Activated T-cell treated with anti-CD3 and anti-CD28 coated beads, Interleukin-2, amount 50 U/mL, for 72 hours (primary cell): ENCODE measurements at places on chromosomes 11 and 22. TPM values are rescaled to one million over a fixed set of nuclear protein-coding genes. Genes with fewer than 3 reads are reported as not detected.
A peak's percentile ranks its signal among the peaks of the same experiment; 100 is the strongest.

DNA sequence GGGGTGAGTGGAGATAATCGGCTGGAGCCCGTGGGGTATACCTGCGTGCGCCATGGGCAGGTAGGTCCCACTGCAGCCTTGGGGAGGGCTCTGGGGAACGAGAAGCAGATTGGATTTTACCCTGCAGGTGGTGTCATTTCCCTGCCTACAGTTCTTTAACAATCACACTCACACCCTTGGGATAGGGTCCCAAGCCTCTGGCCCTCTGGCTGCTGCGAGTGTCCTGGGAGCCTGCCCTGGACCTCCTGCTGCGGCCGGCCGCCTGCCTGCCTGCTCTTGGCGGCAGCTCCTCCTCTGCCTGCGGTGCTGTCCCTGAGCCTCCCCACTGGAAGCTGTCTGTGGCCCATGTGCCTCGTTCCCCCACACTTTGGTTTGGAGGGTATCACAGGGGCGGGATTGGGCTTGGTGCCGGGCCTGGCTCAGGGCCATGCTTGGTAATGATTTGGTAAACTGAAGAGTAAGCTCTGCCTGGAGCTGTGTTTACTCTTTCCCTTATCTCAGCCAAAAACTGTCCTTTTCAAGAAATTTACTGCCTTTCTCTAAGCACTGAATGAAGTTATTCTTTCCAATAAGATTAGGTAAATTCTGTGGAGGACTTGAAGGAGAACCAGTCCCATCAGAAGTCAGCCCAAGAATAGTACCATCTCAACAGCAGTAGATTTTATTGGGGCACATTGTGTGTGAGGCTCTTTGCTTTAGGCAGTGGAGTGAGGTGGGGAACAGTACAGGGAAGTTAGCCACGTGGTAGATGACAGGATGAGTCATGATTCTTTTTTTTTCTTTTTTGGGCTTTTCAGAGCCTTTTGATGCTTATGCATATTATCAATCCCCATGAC, 53.7 kb downstream of the TBC1D22A start:
- H3K27me3 ChIP-seq, result no peaks in the 10 kb centered on the region
- peaks cover 25% of the 10 kb centered on the region for H3K4me1 ChIP-seq
- H3K36me3 ChIP-seq, result peaks cover 10% of the 10 kb centered on the region
- no peak overlapping the region for H3K27ac ChIP-seq

DNA sequence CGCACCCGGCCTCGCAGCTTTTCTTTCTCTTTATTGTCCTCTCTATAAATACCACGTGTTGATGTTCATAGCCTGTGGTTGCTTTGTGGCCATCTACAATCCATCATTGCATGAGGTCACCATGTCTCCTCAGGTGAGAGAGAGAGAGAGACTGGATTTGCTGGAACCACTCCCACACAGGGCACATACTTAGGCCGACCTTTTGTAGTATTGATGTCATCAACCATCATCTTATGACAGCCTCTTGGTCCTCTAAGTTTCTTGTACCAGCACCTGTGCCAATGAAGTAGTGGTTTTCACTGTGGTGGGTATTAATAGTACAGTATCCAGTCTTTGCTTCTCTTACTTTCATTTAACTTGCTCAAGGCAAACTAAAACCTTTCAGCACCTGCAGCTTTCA, 22.8 kb upstream of the P2RY6 start:
- H3K27ac ChIP-seq, result no peak overlapping the region
- DNase-seq, result no peak
- H3K27me3 ChIP-seq, result no peaks in the 10 kb centered on the region
- no peak overlapping the region for H3K4me3 ChIP-seq
- peaks cover 4% of the 10 kb centered on the region for H3K4me1 ChIP-seq
- H3K36me3 ChIP-seq, result no peaks in the 10 kb centered on the region

- peaks cover 7% of the 10 kb centered on the region for H3K27me3 ChIP-seq
- DNase-seq, result no peak
- H3K4me1 ChIP-seq, result peaks cover 20% of the 10 kb centered on the region
- H3K4me3 ChIP-seq, result no peak overlapping the region
- no peak overlapping the region for H3K27ac ChIP-seq
Observed at GRCh38 chr11:64726867-64727530, 4.0 kb upstream of the NRXN2 start.

Gene CRYBA4
- total RNA-seq, result 0.63 TPM

DNA sequence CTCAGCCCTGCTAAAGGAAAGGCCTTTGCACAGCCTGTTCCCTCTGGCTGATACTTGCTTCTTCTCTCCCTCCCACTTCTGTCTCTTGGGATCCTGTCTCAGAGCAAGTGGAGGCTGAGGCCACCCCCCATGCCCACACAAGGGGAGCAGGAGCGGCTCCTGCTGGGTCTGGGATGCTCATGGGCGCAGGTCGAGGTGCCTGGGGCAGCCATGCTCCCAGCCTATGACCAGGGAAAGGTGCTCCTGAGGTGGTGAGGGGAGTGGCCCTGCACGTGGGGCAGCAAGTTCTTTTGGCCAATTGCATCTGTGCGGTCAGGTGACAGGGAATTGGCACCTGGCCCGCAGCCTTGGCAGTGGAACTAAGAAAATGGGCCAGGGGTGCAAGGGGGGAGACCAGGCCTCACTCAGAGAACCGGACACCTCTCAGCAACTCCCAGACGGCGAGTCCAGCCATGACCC, 1.5 kb downstream of the MAPK11 start:
- H3K27ac ChIP-seq, result no peak overlapping the region
- no peaks in the 10 kb centered on the region for H3K27me3 ChIP-seq
- H3K4me3 ChIP-seq, result peak overlapping the region; percentile 61
- peaks cover 15% of the 10 kb centered on the region for H3K4me1 ChIP-seq
- no peak for DNase-seq
- H3K36me3 ChIP-seq, result no peaks in the 10 kb centered on the region

Gene TMPRSS13
- total RNA-seq, result 3.2 TPM

DNA sequence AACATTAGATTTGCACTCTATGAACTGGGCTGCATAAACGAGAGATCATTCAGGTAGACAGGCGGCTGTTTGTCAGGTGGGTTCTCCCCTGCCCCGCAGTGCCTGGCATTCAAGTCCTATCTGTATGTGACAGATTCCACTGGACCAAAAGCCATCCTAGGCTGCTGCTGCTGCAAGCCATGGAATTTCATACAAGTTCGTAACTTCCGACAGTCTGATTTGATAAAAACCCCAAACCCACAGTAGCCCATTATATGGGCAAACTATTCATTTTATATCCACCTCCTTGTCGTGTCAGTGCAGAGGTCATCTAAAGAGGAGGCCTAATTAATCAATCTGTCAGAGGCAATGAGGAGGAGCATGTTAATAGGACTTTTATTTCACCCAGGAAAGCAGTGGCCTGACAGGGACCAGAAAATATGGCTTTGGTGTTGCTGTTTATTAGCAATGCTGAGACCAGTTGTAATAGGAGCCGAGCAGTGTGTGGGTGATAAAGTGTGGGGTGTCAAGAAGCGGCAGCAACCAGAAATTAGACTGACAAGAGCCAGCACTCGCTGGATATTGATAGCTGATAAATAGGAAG, 124.2 kb downstream of the ARL14EP start:
- H3K27ac ChIP-seq, result no peak overlapping the region
- H3K4me1 ChIP-seq, result no peaks in the 10 kb centered on the region
- no peaks in the 10 kb centered on the region for H3K36me3 ChIP-seq
- H3K27me3 ChIP-seq, result no peaks in the 10 kb centered on the region

Gene SLC22A9
- total RNA-seq, result not detected

Gene PGA5
- not detected for total RNA-seq

- H3K4me3 ChIP-seq, result no peak overlapping the region
- no peak overlapping the region for H3K27ac ChIP-seq
- DNase-seq, result no peak
- H3K4me1 ChIP-seq, result peaks cover 3% of the 10 kb centered on the region
- H3K36me3 ChIP-seq, result peaks cover 12% of the 10 kb centered on the region
Observed at GRCh38 chr11:88308576-88308975, 29.0 kb downstream of the CTSC start.

Gene ME3
- 2.1 TPM for total RNA-seq

DNA sequence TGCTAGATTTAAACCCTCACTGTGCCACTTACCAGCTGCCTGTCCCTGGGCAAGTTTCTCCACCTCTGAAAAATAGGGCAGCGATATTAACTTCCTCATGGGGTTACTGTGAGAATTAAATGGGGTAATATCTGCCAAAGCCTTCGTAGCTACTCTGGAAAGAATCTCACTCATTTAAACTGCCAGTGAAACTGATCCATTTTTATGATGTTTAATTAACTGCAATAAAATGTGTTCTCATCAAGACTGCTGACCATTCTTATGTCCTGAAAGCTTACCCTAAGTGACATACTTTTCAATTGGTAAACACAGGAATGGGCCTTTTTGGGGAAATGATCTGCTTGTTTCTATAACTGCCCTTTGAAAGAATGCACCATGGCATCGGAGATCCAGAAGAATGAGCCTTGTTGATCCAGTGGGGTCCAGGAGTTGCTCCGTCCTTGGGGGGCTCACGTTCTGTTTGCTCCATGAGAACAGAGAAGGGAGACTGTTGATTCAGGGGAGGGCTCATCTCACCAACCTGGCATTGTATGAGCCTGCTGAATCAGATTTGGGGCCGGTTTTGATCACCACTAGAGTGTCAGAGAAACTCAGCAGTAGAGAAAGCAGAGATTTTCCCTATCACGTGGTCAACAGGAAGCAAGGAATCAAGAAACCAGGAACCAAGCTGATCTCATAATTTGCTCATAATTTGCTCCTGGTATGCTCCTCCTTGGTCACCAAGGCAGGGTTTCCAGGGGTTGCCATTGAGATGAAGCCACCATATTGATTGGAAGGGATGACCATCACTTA, 7.0 kb upstream of the CCDC86 start:
- no peaks in the 10 kb centered on the region for H3K36me3 ChIP-seq
- no peak overlapping the region for H3K4me3 ChIP-seq
- DNase-seq, result no peak
- H3K27ac ChIP-seq, result no peak overlapping the region

Gene MS4A6E
- total RNA-seq, result not detected

DNA sequence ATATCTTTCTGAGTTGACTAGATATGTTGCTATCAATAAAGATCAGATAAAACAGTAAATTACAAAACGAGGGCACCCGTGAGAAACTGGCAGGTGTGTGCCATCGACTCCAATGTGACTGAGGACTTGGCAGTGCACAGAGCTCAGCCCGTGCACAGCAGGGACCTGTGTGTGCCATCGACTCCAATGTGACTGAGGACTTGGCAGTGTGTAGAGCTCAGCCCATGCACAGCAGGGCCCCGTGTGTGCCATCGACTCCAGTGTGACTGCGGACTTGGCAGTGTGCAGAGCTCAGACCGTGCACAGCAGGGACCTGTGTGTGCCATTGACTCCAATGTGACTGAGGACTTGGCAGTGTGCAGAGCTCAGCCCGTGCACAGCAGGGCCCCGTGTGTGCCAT, 347.2 kb upstream of the B3GAT1 start:
- no peak for DNase-seq
- H3K4me3 ChIP-seq, result no peak overlapping the region
- H3K27me3 ChIP-seq, result peaks cover 6% of the 10 kb centered on the region
- no peaks in the 10 kb centered on the region for H3K4me1 ChIP-seq
- no peak overlapping the region for H3K27ac ChIP-seq
- H3K36me3 ChIP-seq, result no peaks in the 10 kb centered on the region

DNA sequence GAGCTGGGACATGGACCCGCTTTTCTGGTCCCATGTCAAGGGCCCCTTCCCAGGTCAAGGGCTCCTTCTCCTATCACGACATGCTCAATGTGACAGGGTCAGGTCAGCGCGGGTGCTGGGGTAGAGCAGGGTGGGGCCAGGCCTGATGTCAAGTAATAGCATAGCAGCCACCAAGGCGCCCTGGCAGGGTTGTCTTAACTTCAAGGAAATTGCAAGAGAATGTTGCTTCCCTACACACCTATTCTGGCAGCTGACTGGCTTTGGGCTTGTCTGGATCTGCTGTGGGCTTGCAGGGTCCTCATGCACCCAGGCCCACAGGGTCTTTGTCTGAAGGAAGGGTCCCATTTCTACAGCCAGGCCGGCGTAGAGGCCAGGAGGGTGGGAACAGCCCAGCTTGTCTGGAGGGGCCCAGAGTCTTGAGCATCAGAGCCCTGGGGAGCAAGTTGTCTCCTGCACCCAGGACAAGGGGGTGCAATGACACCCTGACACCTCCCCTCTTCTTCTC, 71.4 kb downstream of the BUD13 start:
- no peak for DNase-seq
- H3K36me3 ChIP-seq, result no peaks in the 10 kb centered on the region
- H3K4me1 ChIP-seq, result peaks cover 6% of the 10 kb centered on the region
- H3K27me3 ChIP-seq, result peaks cover 17% of the 10 kb centered on the region
- no peak overlapping the region for H3K27ac ChIP-seq

GRCh38 chr11:68446046-68446725, 14.4 kb upstream of the PPP6R3 start:
- H3K27ac ChIP-seq, result no peak overlapping the region
- H3K27me3 ChIP-seq, result no peaks in the 10 kb centered on the region
- H3K36me3 ChIP-seq, result peaks cover 3% of the 10 kb centered on the region
- H3K4me1 ChIP-seq, result peaks cover 9% of the 10 kb centered on the region

DNA sequence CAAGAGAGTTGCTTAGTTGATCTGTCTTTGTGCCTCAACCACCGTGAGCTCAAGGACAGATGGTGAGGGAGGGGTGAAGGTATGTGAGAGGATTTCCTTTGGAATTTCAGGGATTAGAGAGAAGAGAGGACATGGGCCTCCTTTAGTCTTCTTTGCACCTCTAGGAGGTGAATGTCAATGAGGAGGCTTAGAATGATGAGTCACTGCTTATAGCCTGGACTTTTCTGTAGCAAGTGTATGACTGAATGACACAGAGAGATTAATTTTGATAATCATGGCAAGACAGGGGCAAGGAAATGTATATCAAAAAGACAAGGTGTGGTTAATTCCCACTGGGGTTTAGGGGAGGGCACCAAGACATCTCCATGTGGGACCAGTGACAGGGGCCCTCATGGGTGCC, 947.3 kb upstream of the TENM4 start:
- H3K4me1 ChIP-seq, result no peaks in the 10 kb centered on the region
- no peak for DNase-seq
- H3K27me3 ChIP-seq, result no peaks in the 10 kb centered on the region
- H3K4me3 ChIP-seq, result no peak overlapping the region

Gene OR2AT4
- total RNA-seq, result not detected

- no peak overlapping the region for H3K4me3 ChIP-seq
- peaks cover 15% of the 10 kb centered on the region for H3K4me1 ChIP-seq
- H3K27me3 ChIP-seq, result peaks cover 7% of the 10 kb centered on the region
- DNase-seq, result no peak
Observed at GRCh38 chr11:123575441-123575840, 79.0 kb downstream of the SCN3B start.

Gene MAPK1
- total RNA-seq, result 107 TPM

Gene CASP5
- not detected for total RNA-seq

Gene SORL1
- total RNA-seq, result 66.3 TPM

GRCh38 chr22:17121233-17122195, at the start of gene TMEM121B:
Gene TMEM121B, minus strand, starts transcription at chr22:17121360. Its CDS starts 233 bp downstream, at chr22:17121127.
- H3K27me3 ChIP-seq, result peaks cover 20% of the 10 kb centered on the region
- H3K4me1 ChIP-seq, result peaks cover 28% of the 10 kb centered on the region
- H3K36me3 ChIP-seq, result no peaks in the 10 kb centered on the region
- H3K27ac ChIP-seq, result no peak within 1 kb of the TSS
- DNase-seq, result peak; percentile 15
- H3K4me3 ChIP-seq, result peak within 1 kb of the TSS; percentile 80

Gene RASL10A
- 0.84 TPM for total RNA-seq

DNA sequence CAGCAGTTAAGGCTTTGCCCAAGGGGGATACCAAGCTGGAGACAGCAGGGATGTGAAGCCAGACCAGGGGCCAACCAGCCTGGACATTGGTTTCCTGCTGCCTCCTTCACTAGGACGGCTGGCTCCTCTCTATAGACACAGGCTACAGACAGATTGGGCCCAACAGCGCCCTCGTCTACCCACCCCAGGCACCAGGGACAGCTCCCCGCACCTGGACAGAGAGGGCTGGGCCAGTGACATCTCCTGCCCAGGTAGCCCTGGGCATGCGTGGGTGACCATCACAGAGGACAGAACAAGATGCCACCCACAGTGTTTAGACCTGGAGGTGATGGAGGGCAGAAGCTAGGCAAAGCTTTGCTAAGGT, 1.2 kb downstream of the DKK3 start:
- H3K36me3 ChIP-seq, result no peaks in the 10 kb centered on the region
- no peak overlapping the region for H3K27ac ChIP-seq
- H3K4me1 ChIP-seq, result peaks cover 4% of the 10 kb centered on the region
- peaks cover 87% of the 10 kb centered on the region for H3K27me3 ChIP-seq
- DNase-seq, result no peak
- no peak overlapping the region for H3K4me3 ChIP-seq

Gene TSPAN32
- total RNA-seq, result 8.6 TPM
